ENCODE measurements at places on chromosomes 13 and 19. TPM values are rescaled to one million over a fixed set of nuclear protein-coding genes. Genes with fewer than 3 reads are reported as not detected.

DNA sequence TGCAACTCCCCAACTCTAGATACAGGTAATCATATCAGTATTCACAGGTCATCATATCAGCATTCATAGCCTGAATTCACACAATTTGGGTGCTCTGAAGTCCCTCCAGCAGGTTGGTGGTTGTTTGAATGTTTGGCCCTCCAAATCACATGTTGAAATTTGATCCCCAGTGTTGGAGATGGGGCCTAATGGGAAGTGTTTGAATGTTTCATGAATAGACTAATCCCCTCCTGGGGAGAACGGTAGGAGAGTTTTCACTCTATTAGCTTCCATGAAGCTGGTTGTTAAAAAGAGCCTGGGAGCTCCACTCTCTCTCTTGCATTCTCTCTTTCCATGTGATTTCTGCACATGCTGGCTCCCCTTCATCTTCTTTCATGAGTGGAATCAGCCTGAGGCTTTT is 288.6 kb upstream of the PCDH9 start:
- H3K4me3 ChIP-seq: no peak overlapping the region
- H3K4me1 ChIP-seq: no peaks in the 10 kb centered on the region
- no peak overlapping the region for H3K27ac ChIP-seq
- H3K27me3 ChIP-seq: no peaks in the 10 kb centered on the region
- no peak for DNase-seq

GRCh38 chr13:65090186-65090585 is 2139.9 kb downstream of the PCDH9 start:
- H3K4me1 ChIP-seq: no peaks in the 10 kb centered on the region
- no peak for DNase-seq
- H3K27me3 ChIP-seq: no peaks in the 10 kb centered on the region
- no peak overlapping the region for H3K27ac ChIP-seq

DNA sequence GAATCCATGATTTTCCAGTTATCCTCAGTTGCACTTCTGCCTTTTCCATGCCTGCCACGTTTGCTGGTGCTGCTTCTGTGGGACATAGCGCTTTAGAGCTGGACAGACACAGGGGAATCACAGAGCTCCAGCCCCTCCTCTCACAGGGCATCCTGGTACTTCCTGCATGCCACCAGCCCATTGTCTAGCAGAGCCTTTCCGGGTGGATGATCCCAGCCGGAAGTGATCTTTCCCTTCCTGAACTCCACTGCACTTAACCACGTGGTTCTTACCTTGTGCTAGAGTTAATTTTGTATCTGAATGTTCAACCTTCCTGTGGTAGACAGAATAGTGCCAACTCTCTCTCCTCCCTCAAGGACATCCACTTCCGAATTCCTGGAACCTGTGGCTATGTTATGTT is 12.6 kb upstream of the OLFM4 start:
- H3K27ac ChIP-seq: no peak overlapping the region
- no peak for DNase-seq
- no peaks in the 10 kb centered on the region for H3K4me1 ChIP-seq
- H3K4me3 ChIP-seq: no peak overlapping the region
- H3K27me3 ChIP-seq: peaks cover 4% of the 10 kb centered on the region

GRCh38 chr13:37927561-37927960 is 58.0 kb upstream of the TRPC4 start:
- H3K4me3 ChIP-seq: no peak overlapping the region
- H3K27me3 ChIP-seq: no peaks in the 10 kb centered on the region
- no peaks in the 10 kb centered on the region for H3K36me3 ChIP-seq
- no peak overlapping the region for H3K27ac ChIP-seq

DNA sequence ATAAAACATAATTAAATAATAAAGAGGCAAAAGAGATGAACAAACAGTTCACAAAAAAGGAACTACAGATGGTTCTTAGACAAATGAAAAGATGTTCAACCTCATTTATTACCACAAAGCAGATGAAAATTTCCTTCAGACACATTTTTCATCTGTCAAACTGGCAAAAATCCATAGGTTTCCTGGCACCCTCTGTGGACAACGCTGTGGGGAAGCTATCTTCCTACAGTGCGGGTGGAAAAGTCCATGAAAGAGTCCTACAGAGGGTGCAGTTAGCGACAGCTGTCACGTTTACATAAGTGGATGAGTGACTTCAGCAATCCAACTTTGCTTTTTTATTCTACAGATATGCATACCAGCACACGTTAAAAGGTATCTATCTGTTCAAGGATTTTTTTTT is 30.3 kb upstream of the PDCD5 start:
- H3K36me3 ChIP-seq: no peaks in the 10 kb centered on the region
- no peak overlapping the region for H3K27ac ChIP-seq
- H3K4me1 ChIP-seq: no peaks in the 10 kb centered on the region

RGCC gene
- total RNA-seq: 45.3 TPM

FBXO27 gene
- not detected for total RNA-seq
